Muscle of leg (tissue), 16 donors: ENCODE measurements at places on chromosomes 3 and 15. TPM values are rescaled to one million over a fixed set of nuclear protein-coding genes. Genes with fewer than 3 reads are reported as not detected.

DNA sequence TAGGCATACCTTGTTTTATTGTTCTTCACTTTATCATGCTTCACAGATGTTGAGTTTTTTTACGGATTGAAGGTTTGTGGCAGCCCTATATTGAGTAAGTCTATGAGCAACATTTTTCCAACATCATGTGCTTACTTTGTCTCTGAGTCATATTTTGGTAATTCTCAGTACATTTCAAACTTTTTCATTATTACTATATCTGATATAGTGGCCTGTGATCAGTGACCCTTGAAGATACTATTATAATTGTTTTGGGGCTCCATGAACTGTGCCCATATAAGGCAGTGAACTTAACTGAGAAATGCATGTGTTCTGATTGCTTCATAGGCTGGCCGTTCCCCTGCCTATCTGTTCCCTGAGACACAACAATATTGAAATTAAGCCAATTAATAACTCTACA is 42.8 kb upstream of the NSMCE3 start:
- H3K27me3 ChIP-seq: no peaks in the 10 kb centered on the region
- DNase-seq: no peak
- H3K27ac ChIP-seq: no peak overlapping the region
- no peak overlapping the region for H3K4me3 ChIP-seq
- H3K4me1 ChIP-seq: no peaks in the 10 kb centered on the region

FSIP1 gene
- 0.53 TPM for total RNA-seq

DNA sequence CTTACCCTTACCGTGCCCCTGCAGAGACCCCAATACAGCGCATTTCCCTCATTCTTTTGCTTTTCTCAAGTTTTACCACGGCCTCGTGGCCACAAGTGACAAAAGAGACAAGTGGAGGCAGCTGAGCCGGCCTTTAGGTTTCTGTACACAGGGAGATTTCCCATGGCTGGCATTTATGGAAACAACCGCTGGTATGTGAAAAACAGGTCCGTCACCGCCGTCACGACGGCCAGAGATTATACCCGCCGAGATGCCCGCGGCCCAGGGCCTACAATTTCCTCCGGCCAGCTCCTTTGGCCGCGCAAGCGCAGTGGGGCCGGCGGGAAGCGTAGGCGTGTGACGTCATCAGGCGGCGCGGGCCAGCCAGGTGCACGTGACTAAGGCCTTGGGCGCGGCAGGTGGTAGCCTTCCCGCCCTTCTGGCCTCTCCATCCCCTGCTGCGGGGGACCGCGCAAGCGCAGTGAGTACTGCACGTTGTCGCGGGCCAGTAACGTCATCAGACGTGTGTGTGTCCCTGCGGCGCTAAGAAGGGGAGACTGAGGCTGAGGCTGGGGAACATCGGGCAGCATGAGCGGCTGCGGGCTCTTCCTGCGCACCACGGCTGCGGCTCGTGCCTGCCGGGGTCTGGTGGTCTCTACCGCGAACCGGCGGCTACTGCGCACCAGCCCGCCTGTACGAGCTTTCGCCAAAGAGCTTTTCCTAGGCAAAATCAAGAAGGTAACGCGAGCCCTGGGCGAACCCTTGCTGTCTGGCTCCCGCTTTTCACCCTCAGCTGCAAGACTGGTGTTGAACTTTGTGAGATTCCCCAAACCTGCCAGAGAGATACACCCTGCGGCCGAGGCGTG is at the start of gene ACAD9:
Gene ACAD9 (plus strand): TSS at position 496 of the 845 bp plus-strand sequence. CDS start 72 bp downstream, at position 568.
- no peaks in the 10 kb centered on the region for H3K27me3 ChIP-seq
- peaks cover 34% of the 10 kb centered on the region for H3K4me1 ChIP-seq
- peak within 1 kb of the TSS; percentile 98 for H3K27ac ChIP-seq
- peak within 1 kb of the TSS; percentile 83 for H3K4me3 ChIP-seq

GRCh38 chr15:67968564-67968963 is 85.6 kb upstream of the PIAS1 start:
- H3K27me3 ChIP-seq: peaks cover 2% of the 10 kb centered on the region
- DNase-seq: no peak
- H3K4me3 ChIP-seq: peak overlapping the region; percentile 39
- H3K4me1 ChIP-seq: peaks cover 15% of the 10 kb centered on the region

- DNase-seq: no peak
- H3K4me1 ChIP-seq: peaks cover 2% of the 10 kb centered on the region
- no peak overlapping the region for H3K27ac ChIP-seq
These were observed 15.3 kb upstream of the SH3BP5 start for GRCh38 chr3:15347737-15348110.
